ENCODE measurements at places on chromosomes 5 and 9.
A peak's percentile ranks its signal among the peaks of the same experiment; 100 is the strongest.

GRCh38 chr9:137913771-137914767 is 36.5 kb downstream of the CACNA1B start:
- no peak for DNase-seq

DNA sequence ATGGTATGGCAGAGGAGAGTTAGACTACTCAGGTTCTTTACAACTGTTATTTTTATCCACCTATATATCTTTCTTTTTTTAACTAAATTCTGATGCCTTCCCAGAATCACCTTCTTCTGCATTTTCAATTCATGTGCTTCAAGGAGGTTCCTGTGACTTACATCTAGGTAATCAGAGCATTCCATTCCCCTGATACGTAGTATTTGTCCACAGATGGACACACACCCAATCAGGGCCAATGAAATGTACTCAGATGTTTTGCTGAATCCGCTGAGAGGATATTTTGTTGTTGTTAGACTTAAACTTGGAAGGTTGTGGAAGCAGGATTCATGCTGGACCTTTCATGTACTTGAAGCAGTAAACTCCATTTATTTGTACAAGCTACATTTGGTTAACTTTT is 159.4 kb upstream of the FER start:
- DNase-seq, result no peak

DNA sequence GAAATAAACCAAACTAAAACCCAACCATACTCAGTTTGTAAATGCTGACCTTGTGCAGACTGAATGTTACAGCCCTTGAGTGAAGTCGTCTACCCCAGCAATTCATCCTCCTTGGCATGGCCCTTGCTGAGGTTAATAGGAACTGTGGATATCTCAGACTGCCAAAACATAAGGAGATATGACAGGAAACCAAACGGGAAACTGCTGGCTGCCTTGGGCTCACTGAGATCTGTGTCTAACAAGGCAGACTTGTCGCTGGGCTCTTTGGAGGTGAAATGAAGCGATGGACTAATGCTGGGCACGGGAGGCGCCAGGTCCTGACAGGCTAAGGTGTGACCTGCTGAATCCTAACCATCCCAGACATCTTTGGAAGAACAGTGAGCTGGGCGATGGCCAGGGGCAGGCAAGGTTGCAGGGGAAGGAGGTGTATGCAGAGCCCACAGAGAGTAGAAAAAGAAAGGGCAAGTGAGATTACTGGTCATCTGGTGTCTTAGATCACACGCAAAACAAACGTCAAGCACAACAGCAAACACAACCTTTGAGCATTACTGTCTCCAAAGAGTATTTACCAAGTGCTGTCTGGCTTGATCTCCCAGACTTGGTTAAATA is 44.6 kb upstream of the ALDH1A1 start:
- DNase-seq, result no peak

- no peak for DNase-seq
Measured at GRCh38 chr9:106350777-106351176, 512.2 kb upstream of the ZNF462 start.

- DNase-seq, result no peak
Measured at GRCh38 chr5:148922606-148923005, 96.2 kb downstream of the ADRB2 start.

DNA sequence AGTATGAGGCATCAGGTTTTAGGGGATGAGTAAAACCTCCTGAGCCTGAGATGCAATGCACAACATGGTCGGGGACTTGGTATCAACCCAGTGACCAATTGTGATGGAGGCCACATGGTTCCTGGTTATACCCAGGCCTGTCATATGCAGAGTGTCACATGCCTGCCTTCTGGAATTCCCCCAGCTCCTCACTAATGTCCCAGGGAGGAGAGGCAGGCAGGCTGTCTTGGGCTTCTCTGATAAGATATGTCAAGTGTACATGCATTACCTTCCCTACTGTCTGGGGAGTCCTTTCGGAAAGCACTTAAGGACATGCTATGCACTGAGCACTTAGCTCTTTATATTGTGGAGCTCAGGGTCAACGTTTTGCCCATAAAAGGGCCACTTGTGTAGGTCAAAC is 14.2 kb upstream of the PALM2AKAP2 start:
- no peak for DNase-seq

DNA sequence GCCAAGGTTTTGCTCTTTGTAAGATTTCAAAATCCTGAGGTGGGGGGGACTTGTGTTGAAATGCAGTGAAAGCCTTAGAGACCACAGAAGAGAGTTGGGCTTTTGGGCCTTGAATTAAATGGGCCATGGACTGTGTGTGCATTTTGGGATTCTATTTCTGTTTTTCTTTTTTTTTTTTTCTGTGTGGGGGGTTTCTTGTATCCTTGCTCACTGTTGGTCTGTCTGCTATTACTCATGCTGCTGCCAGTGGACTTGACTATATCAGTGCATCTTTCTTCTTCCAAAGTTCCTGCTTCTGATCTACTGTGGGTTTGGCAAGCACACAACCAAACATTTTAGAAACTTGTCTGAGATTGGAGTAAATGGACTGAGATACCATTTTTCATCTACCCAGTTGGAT is 344.9 kb downstream of the ARL15 start:
- no peak for DNase-seq

DNA sequence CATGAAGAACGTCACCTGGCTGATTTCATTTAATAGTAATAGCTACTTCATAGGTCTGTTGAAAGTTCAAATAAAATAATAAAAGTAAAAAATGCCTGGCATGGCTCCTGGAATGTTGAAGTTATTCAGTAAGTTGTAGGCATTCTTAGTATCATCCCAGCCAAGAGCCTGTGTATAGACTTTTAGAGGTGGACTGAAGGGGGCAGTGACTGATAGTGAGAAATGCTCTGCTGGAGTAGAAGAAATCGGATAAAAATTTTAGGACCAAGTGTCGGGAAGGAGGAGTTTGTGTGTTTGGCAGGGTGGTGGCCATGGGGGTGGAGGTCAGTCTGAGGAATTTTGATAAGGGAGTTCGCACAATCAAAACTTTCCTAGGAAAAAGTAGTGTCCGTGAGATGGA is 3.6 kb downstream of the ZFP2 start:
- DNase-seq, result no peak

- DNase-seq, result no peak
Measured at GRCh38 chr5:119168401-119168800, 97.5 kb downstream of the DMXL1 start.

DNA sequence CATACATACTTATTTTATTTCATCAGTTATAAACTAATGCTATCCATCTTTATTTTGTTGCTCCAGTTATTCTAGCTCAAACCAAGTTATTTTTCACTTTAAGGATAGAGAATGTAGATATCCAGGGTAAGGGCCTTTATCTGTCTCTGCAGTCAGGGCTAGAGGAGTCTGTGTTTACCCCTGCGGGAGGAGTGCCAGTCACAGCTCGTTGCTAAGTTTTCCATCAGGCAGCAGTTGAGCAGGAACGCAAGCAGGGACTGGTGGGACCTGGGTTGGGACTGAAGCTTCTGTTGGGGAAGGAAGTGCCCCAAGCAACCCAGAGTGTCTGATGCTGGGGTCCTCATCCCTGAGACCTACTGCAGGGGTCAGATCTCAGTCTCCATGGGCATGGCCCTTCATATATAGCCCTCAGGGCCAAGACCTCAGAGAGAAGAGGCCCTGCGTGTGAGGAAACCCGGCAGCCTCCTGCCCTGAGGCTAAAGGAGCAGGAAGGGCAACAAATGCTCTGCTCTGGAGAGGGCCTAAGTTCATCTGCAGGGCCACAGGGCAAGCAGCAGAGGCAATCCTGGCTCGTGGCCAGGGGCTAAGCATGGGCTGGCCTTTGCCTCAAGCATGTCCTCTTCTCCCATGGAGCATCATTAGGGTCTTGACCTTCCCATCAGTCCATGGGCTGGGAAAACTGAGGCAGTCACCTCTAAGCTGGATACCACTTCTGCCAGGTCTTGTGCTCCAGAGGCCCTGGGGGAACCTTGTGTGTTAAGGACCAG is 6.6 kb downstream of the SLC22A4 start:
- DNase-seq, result no peak

DNA sequence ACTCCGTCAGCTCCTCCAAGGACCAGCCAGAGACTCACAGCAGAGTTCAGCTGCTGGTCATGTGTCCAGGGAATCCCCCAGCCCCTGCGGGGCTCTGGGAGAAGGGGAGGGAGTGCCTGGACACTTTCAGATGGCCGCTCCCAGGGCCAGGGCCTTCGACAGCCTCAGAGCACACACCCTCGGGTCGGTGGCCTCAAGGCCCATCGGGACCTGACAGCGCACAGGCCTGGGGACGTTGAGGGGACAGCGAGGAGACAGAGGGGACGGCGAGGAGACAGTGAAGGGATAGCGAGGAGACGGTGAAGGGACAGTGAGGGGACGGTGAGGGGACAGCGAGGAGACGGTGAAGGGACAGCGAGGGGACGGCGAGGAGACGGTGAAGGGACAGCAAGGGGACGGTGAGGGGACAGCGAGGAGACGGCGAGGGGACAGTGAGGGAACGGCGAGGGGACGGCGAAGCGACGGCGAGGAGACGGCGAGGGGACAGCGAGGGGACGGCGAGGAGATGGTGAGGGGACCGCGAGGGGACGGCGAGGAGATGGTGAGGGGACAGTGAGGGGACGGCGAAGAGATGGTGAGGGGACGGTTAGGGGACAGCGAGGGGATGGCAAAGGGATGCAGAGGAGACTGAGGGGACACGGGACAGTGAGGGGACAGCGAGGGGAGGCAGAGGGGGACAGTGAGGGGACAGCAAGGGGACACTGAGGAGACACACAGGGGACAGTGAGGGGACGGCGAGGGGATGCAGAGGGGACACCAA is 47.3 kb downstream of the SLC12A7 start:
- no peak for DNase-seq

GRCh38 chr5:4023753-4024335 is 428.2 kb downstream of the IRX1 start:
- no peak for DNase-seq

GRCh38 chr5:160054047-160054446 is 45.1 kb downstream of the TTC1 start:
- no peak for DNase-seq

DNA sequence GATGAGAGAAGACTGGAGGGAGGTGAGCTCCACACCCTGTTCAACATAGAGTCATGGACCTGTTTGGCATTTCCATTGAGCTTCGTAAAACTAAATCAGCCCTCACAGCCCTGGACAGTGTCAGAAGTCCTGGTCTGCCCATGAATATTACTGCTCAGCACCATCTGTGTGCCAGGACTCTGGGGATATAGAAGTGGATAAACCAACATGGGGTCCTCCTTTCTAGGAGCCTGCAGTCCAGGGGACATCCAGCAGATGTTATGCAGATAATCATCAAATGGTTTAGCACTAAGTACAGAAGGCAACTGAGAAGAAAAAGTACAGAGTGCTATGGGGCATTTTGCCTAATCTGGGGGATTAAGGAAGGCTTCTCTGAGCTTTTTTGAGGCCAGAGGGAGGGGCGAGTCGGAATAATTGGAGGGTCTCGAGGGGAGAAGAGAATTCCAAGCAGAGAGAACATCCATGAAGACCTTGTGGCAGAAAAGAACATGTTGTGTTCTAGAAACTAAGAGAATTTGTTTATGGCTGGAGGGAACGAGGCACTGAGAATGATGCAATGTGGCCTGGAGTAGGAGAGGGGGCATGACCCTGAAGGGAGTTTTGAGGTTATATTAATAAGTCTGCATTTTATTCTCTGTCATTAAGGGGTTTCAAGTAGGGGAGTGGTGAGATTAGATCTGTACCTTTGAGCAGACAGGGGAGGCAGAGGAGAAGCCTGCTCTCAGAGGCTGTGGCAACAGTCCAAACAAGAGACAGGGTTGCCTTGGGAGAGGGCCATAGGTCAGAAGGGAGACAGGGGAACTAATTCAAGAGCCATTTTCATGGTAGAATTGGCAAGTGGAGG is 63.5 kb upstream of the SLC2A8 start:
- DNase-seq, result no peak

DNA sequence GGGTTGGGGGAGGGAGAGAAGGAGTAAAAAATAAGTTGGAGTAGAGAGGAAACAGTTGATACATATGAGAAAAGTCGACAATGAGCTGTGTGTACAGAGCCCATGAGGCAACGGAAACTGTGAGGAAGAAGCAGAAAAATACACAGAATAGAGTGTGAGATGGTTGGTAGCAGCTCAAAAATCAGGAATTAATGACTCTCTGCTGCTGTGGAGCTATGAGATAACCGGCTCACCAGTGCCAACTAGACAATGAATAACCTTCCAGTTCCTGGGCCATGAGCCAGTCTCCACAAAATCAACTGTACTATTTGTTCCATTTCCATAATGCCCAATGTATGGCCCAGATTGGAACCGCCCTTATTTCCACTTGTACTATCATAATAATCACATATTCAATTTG is 53.1 kb upstream of the NREP start:
- peak; percentile 78 for DNase-seq

- DNase-seq, result no peak
Measured at GRCh38 chr9:97577051-97577450, 56.1 kb downstream of the TSTD2 start.

GRCh38 chr9:38160613-38161215 is 91.7 kb upstream of the SHB start:
- DNase-seq, result no peak

DNA sequence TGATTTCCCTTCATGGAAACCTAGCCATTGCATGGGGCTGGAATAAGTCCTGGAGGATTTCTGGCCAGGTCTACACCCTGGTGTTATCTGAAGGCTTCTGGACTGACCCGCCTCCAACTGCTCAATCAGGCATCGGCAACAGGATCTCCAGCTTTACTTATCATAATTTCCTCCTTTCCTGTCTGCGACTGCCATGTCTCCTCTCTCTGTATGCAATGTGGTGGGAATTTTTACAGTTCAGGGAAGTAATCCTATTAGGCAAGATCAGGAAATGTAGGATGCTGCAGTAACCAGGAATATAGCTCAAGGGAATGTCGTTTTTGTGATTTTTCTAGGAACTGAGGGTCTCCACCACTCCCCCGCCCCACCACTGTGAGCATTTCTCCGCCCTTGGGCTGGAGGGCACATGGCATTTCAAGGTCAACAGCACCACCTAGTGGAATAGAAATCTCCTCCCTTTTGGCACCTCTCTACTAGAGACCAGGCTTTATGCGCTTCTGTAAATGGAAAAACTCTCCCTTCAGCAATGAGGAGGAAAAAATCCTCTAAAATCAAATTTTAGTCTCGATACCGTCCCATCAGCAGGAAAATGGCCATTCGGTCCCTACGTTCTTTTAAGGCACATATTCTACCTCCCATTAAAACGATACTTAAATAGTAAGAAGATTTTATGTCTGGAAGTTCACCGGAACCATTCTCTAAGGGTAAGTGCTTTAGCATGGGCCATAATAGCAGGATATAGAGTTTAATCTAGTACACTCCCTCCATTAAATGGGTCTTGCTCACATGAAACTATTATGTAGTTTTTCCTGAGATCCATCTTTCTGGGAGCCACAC is 93.0 kb downstream of the YTHDC2 start:
- peak; percentile 8 for DNase-seq

DNA sequence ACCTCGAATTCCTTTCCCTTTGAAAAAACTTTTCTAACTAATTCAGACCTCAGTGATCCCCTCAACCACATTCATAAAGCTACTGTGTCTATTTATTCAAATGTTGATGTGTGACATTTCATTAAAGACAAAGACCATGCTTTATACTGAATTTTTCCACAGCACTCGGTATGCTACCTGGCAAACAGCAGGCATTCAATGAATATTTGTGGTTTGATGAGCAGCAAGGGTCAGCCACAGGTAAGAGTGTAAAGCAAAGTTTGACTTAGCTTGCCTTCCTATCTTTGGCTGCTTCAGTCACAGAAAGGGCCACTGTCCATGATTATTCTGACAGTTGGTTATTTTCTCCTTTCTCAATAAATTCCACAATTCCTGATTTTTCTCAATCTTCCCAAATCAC is 5.1 kb upstream of the CDC42SE2 start:
- no peak for DNase-seq

GRCh38 chr9:129887334-129888292 is 52.4 kb downstream of the USP20 start:
- DNase-seq, result no peak

- no peak for DNase-seq
Measured at GRCh38 chr5:99122976-99123375, 194.2 kb upstream of the CHD1 start.

Measured in LNCaP clone FGC (cell line).